ENCODE measurements at places on chromosomes 6 and 20.
A peak's percentile ranks its signal among the peaks of the same experiment; 100 is the strongest.

- DNase-seq = no peak
Observed at GRCh38 chr20:59776059-59776603, 157.3 kb downstream of the SYCP2 start.

DNA sequence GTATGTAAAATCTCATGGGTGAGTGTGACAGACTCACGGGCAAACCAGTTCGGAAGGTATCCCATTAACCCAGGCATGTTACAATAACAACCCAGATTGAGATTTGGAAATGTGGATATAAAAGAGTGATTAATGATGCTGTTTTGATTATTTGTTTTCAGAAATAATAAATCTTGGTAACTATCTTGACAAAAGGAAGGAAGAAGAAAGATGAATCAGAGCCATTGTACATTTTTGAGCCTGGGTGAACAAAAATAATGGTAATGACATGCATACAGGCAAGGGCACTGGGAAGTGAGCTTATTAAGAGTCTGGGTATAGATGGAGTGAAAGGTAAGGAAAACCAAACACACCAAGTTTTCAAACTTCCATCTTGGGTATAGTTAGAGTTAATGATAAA lies 862.0 kb downstream of the PHF3 start:
- DNase-seq = no peak

DNA sequence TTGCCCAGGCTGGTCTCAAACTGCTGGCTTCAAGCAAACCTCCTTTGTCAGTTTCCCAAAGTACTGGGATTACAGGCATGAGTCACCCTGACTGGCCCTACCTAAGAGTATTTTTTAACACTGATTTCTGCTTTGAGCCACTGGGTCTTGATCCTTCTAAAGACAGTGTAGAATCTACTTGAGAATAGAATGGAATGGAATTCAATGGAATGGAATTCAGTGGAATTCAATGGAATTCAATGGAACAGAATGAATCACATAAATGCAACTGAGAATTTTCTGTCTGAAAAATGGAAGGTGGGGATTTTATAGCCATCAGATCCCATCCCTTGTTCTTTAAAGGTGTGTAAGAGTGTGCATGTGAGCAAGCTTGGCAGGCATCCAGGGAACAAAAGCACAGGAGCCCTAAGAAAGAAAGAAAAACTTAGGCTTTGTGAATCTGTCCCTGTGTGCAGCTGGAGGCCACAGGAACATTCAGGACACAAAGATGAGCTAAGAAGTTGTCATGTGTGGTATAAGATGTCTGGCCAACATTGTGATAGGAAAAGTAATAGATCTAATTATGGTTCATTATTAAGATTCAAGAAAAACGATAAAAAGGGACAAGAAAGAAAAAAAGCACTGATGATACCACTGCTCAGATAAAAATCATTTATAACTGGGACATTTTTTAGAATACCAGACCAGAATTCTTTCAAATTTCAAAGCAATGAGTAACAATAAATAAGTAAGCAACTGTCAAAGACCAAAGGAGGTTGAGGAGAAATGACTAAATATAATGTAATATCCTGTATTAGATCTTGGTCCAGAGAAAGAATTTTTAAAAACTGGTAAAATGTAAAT lies 681.0 kb upstream of the GJE1 start:
- DNase-seq = peak; percentile 25

- DNase-seq = no peak
Observed at GRCh38 chr6:12529364-12530019, 187.1 kb upstream of the PHACTR1 start.

- DNase-seq = peak; percentile 2
Observed at GRCh38 chr6:36195471-36196112, 952 bp upstream of the BRPF3 start.

- no peak for DNase-seq
Observed at GRCh38 chr6:69795469-69796072, 1.2 kb downstream of the LMBRD1 start.

GRCh38 chr20:57317316-57317788 lies 12.3 kb upstream of the SPO11 start:
- no peak for DNase-seq

DNA sequence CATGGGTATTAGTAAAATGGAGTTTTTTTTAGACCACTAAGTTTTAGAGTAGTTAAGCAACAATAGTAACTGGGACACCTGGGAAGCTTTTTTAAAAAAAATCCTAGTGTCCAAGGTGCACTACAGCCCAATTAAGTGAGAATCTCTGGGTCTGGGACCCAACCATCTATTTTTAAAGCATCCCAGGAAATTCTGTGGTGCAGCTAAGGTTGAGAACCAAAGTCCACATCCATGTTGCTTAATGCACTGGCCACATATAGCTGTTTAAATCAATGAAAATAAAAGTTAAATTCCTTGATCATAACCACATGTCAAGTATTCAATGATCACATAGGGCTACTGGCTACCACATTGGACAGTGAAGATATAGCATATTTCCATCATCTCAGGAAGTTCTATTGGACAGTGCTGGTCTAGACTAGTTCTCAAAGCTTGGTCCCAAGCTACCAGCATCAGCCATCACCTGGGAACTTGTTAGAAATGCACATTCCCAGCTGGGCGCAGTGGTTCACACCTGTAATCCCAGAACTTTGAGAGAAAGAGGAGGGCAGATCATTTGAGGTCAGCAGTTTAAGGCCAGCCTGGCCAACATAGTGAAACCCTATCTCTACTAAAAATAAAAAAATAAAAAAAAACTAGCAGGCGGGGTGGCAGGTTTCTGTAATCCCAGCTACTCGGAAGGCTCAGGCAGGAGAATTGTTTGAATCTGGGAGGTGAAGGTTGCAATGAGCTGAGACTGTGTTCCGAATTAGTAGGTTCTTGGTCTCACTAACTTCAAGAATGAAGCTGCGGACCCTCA lies 12.7 kb downstream of the KIF13A start:
- no peak for DNase-seq

- DNase-seq = no peak
Observed at GRCh38 chr6:47245745-47246371, 63.8 kb downstream of the TNFRSF21 start.

DNA sequence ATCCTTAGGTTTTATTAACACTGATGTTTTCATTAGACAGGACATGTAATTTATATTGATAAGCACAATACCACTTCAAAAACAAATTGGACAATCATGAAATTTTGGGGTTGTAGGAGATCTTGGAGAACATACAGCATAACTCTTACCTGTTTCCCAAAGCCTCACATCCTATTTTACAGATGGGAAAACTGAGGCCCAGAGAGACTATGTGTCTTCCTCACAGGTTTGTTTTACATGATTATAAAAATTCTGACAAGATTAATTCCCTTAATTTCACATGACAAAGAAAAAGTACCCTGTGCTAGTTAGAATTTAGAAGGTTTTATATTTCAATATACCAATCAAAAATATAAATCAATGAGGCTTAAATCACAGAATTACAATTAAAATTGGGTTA lies 145.5 kb downstream of the GMDS start:
- no peak for DNase-seq

GRCh38 chr20:61169874-61170273 lies 82.2 kb upstream of the CDH4 start:
- no peak for DNase-seq

DNA sequence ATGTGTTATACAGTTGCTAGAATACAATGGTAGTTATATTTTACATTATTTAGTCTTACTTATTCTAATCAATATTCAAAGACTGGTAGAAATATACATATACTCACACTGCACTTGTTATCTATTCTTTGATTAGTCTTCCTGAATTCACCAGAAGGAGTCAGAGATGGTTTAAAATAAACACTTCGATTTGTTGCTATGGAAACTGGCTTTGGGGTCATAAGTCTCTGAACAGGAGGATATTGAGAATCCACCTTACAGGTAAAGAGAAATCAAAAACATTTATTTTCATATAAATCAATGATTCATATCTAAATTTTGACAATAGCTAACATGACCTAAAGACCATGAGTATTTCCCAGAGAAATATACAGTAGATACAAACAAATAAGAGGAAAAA lies 41.6 kb downstream of the NUP153 start:
- no peak for DNase-seq

- DNase-seq = no peak
Observed at GRCh38 chr6:122184401-122184827, 215.0 kb upstream of the HSF2 start.

GRCh38 chr6:156601152-156602065 lies 175.8 kb upstream of the ARID1B start:
- DNase-seq = no peak

DNA sequence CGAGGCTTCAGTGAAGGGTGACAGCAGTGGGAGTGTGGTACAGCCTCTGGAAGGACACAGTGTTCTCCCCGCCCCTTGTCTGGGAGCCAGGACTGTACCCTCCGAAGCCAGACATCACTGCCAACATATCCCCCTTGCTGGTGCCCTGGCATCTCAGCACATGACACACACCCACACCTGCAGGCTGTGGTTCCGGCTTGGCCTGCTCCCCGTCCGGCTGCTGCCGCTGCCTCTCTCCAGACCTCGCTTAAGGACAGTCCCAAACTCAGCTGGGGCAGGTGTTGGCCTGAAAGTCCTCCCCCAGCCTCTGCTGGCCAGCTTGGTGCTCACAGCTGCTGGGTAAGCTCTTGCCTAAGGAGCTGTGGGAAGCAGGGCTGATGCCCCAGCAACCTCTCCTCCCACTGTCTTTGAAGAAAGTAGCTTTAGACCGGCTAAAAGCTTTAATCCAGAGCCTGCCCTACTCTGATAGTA lies 7.0 kb downstream of the EMILIN3 start:
- no peak for DNase-seq

GRCh38 chr20:6123649-6124014 lies 802 bp upstream of the FERMT1 start:
- DNase-seq = no peak

DNA sequence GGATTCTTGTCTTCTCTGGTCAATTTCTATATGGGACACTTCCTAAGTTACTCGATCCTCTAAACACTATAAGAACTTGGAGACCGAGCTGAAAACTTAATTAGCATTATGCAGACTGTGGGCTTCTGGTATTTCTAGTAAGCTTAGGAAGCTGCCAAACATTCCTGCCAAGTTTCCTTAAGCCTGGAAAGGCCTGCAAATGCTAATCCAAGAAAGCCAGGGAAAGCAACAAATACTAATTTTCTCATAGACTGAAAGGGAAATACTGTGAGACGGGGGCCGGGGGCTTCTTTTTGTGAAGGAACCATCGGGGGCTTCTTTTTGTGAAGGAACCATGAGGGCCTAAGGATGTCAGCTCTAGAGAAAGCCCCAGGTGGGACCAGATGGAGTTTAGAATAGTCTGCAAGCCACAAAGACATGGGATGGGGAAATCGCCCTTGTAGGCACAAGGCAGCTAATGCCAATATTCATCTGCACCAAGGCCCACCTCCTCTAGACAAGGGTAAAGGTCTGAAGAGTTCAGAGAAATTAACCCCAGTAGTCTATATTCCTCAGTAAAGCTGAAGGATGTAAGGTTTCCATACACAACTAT lies 332.4 kb upstream of the PRDM1 start:
- DNase-seq = no peak

GRCh38 chr20:46093531-46093930 lies 3.8 kb upstream of the NCOA5 start:
- DNase-seq = no peak

DNA sequence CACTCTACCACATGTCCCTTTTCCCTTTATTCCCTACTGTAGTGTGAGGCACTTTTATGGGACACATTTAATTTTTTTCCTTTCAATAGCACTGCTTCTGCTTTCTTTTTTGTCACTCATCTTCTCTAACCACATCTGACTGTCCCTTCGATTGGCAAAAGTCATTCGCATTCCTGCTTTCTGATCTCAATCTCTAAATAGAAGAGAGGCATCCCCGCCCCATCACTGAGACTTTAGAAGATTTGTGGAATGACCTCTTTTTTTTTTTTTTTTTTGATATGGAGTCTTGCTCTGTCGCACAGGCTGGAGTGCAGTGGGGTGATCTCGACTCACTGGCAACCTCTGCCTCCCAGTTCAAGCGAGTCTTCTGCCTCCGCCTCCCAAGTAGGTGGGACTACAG lies 9.1 kb downstream of the ZNF292 start:
- DNase-seq = no peak

GRCh38 chr6:53750052-53750650 lies 44.7 kb upstream of the LRRC1 start:
- DNase-seq = no peak

- no peak for DNase-seq
Observed at GRCh38 chr6:149064660-149065015, 252.9 kb upstream of the TAB2 start.

GRCh38 chr6:87139236-87139635 lies 16.1 kb upstream of the ZNF292 start:
- DNase-seq = peak; percentile 65

DNA sequence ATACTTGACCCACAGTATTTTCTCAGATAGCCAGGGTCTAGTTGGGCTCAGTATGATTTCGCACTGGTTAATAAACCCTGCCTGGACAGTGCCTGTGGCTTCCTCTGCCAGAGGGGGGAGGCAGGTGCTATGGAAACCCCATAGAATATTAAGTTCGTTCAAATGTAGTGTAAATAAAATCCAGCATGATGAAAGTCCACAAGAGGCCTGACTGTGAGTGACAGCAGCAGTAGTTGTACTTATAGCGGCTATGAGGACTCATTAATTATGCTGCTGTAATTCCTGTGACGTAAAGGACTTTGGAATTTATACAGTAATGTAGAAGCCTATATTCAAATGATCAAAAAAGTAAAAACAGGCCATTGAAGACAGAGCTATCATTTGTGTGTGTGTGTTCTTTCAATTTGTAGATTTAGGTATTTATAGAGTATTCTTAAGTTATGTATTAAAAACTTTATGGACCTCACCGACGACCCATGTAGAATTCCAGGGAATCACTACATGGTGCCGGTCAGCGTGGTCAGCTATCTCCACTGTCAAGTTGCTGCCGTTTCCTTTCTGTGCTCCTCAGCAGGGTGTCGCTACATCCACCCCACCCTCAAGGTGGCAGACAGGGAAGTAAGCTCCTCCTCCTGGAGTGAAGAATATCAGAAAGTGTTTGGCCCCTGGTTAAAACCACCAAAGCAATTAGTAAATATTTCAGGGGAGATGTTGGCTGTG lies 10.0 kb downstream of the PYGB start:
- no peak for DNase-seq

- no peak for DNase-seq
Observed at GRCh38 chr6:163945808-163946207, 531.3 kb downstream of the QKI start.

- DNase-seq = no peak
Observed at GRCh38 chr6:167134448-167135328, 11.8 kb downstream of the CCR6 start.

DNA sequence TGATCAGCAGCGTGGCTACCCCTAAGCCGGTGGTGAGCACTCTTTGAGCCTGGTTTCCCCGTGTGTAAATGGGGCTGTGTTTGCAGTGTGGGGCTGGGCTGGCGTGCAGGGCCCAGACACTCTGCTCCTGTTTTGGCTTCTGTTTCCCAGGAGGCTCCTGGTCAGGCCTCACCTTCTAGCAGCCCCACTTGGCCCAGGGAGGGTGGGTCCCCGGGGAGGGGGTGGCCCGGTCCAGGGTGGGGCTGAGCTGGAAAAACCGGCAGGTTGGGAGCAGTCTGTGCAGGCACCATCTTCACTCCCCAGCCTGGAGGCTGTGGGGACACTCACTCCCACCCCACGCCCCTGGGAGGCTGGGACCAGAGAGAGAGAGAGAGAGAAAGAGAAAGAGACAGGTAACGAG lies 25.3 kb downstream of the CEBPB start:
- no peak for DNase-seq
